Activated CD4-positive, alpha-beta T cell treated with anti-CD3 and anti-CD28 coated beads, Interleukin-2, amount 50 U/mL, for 1 hour (primary cell): ENCODE measurements at places on chromosomes 7 and 10.

- no peak for DNase-seq
Measured at GRCh38 chr7:130152493-130153210, 52.6 kb downstream of the TMEM209 start.

DNA sequence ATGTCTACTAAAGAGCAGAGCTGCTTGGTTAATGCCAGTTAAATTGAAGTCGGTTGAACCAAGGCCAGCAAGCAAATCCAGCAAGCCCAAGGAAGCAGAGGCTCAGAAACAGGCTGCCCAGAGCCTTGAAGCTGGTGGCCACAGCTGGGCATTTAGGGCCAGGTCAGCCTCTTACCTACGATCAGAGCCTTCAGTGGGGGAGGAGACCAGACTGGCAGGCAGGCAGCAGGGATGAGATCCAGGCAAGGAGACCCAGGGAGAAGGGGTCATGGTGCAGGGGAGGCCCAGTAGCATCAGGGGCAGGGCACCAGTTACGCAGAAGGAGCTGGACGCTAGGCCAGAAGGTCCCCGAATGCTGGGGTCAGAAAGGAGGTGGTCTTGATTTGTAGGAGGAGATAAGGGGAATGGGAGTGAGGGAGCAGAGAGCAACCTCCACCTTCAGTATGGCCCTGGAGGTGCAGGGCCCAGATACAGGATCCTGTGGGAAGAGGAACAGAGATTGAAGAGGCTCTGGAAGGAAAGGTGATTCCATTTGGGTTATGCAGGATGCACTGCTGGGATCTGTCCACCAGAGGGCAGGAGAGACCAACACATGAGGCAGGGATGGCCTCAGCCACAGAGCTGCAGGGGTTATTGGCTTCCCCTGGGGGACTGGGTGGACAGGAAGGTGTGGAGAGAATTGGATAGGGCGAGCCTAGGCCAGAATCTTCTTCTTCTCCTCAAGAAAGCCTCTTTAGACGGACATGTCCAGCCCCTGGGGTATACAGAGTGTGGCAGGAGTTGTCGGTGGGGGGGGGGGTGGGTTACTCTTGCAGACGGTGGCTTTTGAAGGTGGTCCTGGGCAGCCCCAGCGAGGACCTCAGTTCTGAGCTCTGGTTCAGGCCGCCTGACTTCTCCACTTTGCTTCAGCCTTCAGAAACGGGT lies 132.6 kb upstream of the PODXL start:
- DNase-seq, result peak; percentile 51

DNA sequence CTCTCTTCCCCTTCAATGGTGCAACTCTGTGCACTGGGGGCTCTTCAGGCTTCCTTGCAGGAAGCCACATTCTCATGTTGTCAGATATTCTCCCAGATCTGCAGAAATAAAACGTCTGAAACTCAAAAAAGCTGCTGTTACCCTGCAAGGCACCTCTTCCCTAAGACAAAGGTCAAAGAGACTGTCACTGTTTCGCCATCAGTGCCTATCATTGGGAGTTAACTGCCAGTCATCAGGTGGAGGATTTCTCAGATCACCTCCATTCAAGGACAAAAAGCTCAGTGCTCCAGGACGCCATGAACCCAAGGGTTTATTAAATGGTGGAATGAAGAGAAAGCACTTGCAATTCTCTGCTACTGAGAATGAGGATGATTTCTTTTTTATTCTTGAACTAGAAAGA lies 144.6 kb upstream of the PALS2 start:
- DNase-seq, result no peak

- DNase-seq, result no peak
Measured at GRCh38 chr7:91618776-91619765, 261.4 kb downstream of the MTERF1 start.

DNA sequence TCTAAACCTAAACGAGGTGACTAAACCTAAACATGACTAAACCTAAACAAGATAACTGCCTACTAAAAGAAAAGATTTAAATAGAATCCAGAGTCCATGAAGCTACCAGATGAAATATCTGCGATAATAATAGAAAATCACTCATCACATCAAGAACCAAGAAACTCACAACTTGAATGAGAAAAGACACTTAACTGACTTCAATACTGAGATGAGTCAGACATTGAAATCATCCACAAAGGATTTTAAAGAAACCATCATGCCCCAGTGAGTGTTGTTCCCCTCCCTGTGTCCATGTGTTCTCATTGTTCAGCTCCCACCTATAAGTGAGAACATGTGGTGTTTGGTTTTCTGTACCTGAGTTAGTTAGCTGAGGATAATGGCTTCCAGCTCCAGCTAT lies 416.0 kb downstream of the CALN1 start:
- no peak for DNase-seq

DNA sequence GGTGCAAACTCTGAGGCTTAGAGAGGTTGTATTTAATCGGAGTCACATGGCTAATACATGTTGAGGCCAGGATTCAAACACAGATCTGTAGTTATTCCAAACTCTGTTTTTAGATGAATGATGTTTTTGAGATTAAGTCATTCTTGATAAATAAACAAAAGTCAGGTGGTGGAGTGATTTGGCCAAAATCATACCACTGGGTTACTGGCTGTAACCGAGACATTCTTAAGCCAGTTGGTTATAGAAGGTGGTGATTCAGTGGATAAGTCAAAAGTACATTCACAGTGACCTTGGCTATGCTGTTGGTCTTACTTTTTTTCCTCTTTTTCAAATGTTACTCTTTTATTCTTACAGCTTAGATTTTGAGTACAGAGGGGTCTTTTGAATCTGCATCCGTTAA lies 361.4 kb downstream of the KIF20B start:
- DNase-seq, result no peak

DNA sequence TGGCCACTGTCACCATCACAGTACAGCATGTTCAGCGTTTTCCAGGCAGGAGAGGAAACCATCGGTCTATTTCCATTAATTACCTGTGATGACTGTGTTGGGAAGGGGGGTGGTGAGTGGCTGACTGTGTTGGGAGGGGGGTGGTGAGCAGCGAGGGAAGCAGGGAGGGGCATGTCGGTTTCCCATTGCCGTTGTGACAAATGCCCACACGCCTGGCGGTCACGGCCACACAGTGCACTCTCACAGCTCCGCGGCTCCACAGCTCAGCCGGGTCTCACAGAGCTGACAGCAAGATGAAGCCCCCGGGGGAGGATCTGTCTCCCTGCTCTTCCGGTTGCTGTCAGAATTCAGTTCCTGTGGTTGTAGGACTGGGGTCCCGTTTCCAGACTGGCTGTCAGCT lies 39.0 kb downstream of the AP5Z1 start:
- no peak for DNase-seq

DNA sequence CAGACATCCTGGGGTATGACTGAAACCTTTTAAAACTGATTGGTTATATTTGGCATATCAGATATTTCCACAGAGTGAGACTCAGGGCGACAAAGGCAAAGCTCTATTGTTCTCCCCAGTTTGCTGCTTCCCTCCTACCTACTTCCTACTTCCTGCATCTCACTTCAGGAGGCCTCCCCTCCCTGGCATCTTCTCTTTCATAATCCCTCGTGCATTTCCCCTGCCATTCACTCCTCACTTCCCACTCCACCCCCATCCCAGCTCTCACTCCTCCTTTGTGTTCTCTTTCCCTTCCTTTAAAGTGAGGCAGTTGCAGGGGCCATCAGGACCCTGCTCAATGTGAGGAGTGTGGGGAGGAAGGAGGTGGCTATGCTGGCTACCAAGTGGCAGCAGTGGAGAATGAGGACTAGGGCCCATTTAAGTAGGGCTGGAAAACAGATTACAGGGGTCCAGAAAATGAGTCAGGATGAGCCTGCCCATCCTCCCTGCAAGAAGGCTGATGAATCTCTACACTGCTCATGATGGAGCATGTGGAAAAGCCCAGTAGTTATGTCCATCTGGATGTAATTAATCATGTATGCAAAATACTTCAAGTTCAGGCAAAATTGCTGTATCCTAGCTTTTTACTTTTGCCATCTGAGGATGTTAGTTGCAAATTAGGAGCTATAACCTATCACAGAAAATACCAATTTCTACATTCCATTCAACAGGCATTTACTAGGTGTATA lies 311.8 kb upstream of the IMMP2L start:
- DNase-seq, result no peak

DNA sequence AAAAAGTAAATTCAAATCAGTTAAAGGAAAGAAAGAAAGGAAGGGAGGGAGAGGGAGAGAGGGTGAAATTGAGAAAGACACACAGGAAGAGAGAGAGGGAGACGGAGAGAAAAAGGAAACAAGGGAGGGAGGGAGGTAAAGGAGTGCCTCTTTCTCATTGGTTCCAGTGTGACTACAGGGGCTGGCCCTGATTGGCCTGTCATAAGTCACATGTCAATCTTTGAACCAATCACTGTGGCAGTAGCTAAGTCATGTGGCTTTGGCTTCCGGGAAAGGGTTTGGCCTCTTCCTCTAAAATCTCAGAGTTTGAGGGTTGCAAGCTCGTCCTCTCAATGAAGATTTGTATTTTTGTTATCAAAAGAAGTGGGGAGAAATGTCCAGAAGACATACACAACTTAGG lies 150.2 kb downstream of the RAB11FIP2 start:
- no peak for DNase-seq

DNA sequence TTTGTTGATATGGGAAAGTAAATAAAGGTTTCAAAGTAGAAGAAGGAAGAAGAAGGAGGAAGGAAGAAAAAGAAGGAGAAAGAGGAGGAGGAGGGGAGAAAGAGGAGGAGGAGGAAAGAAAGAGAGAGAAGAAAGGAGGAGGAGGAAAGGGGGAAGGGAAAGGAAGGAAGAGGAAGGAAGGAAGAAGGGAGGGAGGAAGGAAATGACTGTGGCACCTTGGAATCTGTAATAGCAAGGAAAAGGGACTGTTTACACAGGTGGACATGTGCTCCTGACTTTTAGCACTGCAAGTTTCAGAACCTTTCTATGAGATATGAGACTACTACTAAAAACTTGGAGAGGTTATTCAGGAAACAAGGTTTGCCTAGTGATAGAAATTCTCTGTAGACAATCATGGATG lies 153.2 kb downstream of the BTAF1 start:
- no peak for DNase-seq

DNA sequence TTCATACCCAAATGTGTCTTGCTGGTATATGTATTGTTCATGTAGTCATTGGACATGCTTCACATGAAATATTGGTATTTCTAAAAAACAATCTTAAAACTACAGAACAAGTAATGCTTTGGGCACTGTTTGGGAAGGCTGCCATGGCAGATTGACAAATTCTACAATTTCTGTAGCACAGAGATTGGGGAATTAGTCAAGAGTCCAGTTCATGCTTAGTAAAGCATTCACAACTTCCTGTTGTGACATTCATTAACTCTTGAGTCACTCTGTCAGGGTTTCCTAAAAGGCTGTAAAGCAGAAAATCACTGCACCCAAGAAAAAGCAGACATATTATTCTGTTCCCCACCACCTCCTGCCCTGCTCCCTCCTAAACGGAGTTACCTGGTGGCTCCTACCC lies 398.9 kb downstream of the PHTF2 start:
- no peak for DNase-seq

DNA sequence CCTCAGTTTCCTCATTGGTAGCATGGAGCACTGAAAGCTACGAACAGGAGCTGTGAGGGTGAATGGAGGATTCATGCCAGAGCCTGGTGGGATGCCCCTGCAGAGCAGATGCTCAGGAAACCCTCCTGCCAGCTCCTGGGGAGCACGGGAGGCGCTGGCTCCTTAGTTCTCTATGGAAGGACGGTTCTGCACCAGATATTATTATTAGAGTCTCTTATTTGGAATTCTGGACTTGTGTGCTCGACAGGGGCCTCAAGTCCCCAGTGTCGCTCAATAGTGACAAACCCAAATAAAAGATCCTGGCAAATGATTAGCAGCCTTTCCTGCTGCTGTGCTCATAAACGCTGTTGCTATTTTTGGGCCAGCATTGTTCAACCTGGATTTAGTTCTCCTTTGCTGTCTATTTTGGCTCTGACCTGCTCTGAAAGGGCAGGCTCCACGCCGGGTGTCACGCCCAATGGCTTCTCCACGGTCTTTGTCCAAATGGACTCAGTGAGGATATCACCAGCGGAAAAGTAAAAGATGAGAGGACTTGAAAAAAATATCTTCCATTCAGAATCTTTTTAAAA lies 23.0 kb upstream of the KLF6 start:
- DNase-seq, result no peak

DNA sequence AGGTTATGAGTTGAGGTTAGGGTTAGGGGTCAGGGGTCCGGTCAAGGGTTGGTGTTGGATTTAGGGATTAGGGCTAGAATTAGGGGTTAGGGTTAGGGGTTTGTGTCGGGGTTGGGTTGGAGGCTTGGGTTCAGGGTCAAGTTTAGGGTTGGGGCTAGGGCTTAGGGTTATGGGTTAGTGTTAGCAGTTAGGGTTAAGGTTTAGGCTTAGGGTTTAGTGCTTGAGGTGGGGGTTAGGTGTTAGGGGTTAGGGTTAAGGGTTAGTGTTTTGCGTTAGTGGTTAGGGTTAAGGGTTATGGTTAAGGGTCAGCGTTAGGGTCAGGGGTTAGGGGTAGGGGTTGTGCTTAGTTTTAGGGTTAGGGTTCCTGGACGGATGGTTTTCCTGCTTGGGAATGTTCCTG lies 1.7 kb upstream of the SYCE1 start:
- no peak for DNase-seq

DNA sequence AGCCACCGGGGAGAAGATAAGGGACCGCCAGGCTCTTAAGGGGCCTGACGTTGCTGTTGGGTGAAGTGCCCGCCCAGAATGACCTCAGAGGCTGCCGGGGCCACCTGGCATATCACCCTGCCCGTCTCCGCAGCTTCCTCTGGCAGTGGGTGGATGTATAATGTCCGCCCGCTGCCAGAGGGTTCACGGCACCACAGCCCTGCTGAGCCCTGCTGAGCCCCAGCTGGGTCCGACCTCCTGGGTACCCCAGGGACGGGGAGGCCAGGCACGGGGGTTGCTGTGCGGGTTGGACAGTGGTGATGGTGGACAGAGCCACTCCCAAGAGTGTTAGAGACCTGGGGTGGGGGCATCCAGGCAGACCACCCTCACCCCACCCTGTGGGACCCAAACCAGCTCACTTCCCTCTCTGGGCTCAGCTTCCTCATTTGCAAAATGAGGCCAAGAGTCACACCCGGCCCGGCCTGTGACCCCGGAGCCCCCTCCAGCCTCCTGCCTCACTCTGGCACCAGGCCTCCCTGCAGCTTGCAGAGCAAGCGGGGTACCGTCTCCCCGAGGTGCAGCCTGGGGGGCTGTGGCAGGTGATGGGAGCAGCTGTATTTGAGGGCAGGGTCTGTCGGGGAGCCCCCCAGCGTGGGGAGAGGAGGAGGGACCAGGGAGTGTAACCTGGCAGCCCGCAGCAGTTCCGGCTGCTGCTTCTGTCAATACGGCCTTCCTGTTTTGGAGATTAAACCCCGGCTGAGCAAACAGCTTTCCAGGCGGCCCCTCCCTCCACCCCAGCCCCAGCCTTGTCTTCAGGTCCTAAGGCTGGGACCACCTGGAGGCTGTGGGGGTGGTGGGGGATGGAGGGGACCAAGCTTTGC lies 8.4 kb upstream of the LFNG start:
- DNase-seq, result peak; percentile 61

DNA sequence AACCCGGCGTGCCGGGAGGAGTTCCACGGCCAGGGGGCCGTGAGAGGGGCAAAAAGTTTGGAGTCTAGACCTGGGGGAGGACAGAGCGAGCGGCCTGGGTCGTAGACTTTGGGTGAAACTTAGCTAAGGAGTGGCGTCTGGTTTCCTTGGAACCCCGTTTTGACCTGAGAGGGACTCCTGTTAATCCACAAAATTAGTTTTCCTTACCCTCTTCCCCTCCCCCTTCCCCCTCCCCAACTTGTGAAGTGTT lies 574 bp downstream of the MARCHF5 start:
- DNase-seq, result no peak

- no peak for DNase-seq
Measured at GRCh38 chr7:152859781-152860191, 100.2 kb downstream of the ACTR3B start.
